ENCODE measurements at places on chromosomes 12 and 14. TPM values are rescaled to one million over a fixed set of nuclear protein-coding genes. Genes with fewer than 3 reads are reported as not detected.

- DNase-seq: no peak
Measured at GRCh38 chr12:113242560-113242959, 21.3 kb downstream of the TPCN1 start.

GRCh38 chr14:67490196-67490595, 1.7 kb upstream of the TMEM229B start:
- no peak for DNase-seq

GRCh38 chr12:55972042-55972441, 1.8 kb upstream of the RAB5B start:
- DNase-seq: peak; percentile 18

DNA sequence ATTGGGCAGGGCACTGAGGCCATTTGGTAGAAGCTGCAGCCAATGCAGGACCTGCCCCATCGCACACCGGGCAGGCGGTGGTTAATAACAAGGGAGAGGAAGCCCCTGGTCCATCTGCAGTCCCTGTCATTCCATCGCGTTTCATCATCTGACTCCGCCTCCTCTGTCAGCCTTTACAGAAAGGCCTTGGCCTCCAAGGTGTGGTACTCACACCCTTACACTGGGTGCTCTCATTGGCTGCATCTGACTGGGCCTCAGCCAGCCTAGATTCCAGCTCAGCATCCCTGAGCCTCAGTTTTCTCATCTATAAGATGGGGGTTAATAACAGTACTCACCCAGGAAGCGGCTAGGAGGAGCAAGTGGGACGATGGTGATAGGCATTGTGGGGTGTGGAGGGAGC, 14.7 kb upstream of the HHIPL1 start:
- DNase-seq: no peak

DNA sequence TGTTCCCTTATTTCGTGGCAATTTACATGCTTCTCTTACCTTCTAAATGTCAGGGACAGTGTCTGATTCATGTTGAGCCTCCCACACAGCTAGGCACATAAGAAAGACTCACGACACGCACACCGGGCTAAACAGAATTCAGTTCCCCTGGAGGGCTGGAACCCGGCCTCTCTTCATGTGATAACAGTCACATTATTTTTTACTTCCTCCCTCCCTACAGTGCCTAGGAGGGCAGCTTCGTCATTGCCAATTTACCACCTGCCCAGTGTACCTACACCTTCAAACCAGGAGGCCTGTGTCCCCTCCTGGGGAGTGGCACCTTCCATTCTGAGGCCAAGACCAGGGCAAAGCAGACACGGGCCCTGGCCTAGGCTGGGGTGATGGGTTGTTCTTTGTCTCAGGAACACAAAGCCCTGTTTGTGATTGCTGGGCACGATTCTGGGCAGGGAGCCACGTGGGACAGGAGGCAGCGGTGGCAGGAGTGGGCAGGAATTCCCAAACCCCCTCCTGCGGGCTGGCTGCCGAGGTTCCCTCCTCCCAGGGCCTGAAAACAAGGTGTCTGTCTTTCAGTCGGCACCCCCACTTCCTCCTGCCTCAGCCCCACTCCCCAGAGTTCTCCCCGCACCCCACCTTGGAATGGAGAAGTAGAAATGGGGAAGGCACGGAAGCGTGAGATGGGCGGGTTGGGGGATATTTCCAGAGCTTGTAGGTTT, 6.8 kb upstream of the RASAL1 start:
- no peak for DNase-seq

- DNase-seq: no peak
Measured at GRCh38 chr12:96421014-96421413, 20.8 kb upstream of the CDK17 start.

DNA sequence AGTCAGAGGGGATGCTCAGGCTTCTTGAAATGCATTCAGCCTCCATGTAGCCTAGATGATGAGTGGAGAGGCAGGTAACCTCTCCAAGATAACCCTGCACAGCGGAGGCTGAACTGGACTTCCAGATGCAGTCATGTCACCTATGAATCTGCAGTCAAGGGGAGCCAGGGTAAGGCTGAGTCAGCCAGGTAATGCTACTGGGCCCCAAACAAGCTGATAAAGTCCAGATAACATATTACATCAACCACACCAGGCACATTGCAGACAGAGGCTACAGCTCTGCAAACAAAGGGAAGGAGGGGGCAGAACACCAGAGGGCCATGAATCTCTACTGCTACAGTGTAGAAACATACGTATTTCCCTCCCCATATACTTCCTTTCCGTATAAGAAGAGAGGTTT, 14.0 kb downstream of the RNASE9 start:
- no peak for DNase-seq

DNA sequence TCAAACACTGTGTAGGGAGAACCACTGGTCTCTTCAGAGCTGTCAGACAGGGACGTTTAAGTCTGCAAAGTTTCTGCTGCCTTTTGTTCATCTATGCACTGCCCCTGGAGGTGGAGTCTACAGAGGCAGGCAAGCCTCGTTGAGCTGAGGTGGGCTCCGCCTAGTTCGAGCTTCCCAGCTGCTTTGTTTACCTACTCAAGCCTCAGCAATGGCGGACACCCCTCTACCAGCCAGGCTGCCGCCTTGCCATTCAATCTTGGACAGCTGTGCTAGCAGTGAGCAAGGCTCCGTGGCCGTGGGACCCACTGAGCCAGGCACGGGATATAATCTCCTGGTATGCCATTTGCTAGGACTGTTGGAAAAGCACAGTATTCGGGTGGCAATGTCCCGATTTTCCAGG, 24.6 kb upstream of the YBX3 start:
- no peak for DNase-seq

- DNase-seq: no peak
Measured at GRCh38 chr12:104738331-104738730, 219.8 kb downstream of the SLC41A2 start.

- peak; percentile 90 for DNase-seq
Measured at GRCh38 chr14:64296561-64296960, 2.4 kb upstream of the ESR2 start.

GRCh38 chr14:89418976-89419375, 1.9 kb upstream of the FOXN3 start:
- DNase-seq: no peak

DNA sequence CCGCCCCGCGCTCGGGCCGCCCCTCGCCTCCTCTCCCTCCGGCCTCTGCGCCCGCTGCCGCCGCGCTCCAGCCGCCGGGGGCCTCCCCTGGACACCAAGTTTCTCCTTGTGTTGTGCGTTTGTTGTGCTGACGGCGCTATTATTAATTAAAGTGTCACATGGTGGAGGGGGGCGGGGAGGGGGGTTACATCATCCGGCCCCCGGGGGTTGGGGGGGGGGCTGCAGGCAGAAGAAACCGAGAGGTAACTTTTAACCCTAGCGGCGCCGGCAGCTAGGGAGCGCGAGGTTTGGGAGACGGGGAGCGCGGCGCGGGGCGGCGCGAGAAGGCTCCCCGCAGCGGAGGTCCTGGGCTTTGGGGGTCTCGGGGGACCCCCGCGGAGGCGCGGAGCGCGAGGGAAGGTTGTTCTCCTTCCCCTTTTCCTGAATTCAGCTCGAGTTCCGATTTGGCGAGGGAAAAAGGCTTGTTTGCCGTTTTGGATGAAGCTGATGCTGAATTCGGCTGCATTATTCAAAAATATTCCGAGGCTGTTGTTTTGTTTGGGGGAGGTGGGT, at the start of gene HRK:
Gene HRK, minus strand, starts transcription at position 117 of the 552 bp plus-strand sequence. CDS start 134 bp downstream, outside the sequence.
- no peak for DNase-seq

DNA sequence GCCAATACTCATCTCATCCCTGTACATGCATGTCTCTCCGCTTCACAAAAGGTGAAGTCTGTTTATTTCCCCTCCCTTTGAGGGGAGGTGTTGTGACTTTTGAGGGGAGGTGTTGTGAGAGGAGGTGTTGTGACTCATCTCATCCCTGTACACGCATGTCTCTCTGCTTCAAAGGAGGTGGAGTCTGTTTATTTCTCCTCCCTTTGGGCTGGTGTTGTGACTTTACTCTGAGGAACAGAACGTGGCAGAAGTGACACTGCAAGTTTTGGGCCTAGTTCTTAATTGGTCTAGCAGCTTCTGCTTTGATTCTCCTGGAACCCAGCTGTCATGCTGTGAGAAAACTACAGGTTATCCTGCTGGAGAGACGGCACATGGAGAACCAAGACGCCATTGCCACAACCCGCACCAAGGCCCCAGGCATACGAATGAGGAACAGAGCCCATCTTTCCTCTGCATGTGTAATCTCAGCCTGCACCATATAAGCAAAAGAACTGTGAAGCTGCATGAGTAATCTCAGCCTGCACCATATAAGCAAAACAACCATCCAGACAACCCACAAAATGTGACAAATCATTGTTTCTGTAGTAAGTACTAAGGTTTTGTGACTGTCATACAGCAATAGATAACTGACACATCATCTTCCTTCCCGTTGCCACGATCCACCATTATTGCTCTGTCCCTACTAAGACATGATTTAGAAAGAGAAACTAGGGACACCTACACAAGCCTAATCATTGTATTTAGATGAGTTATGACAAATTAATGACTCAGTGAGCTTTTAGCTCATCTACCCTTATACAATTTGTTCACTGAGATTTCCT, 30.0 kb downstream of the GALNT4 start:
- peak; percentile 7 for DNase-seq

DNA sequence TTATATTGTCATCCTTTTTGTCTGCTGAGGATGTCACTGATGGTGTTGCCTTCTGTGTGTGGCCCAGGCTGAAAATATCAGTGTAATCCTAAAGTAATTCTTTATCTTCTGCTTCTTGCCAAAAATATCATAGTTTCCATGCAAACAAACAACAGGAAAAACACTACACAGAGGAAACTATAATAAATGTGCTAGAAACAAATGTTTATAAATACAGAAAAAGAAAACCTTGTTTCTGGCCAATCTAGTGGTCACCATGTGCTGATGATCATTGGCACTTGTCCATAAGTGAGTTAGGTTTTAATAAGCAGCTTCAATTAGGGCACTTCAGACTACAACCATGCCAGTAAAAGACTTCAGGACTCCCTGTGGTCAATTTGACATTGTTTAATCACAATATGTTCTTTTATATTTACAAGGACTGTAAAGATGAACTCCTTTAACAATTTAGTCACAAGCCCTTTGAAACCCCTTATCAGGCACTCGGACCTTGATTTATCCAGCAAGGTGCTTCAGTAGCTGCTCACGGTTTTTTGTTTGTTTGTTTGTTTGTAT, 124.8 kb downstream of the TMTC3 start:
- no peak for DNase-seq

DNA sequence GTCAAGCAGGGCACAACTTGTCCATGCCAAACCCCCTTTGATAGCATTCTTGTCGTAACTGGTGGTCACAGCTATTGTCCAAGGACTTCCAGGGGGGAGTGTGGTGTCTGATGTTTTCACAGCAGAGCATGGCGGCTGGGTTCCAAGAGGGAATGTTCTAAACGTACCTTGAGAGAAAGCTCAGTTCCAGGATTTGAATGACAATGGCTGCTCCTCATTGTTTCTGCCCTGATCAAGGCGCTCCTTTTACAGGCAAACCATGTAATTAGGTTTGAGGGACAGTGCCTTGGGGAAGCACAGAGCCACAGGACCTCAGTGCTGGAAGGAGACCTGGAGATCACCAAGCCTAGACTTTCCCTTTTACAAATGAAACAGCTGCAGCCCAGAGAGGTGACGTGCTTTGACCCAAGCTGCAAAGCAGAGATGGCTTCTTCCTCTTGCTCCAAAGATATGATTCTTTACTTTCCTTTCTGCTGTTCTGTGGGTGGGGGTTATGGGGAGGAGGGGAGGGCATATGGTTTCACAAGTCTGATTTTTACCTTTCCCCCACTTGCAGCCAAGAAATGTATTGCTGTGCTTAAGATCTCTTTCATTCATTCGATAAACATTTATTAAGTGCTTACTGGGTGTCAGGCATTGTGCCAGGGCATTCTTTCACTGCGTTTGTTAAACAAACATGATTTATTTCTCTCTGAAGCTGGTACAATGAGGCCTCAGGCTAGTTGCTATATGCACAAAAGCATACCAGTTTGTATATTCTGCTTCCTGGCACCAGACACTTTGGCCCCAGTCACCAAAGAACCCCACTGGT, 172.8 kb downstream of the KTN1 start:
- DNase-seq: peak; percentile 91

GRCh38 chr12:38875586-38876228, 29.7 kb downstream of the CPNE8 start:
- DNase-seq: peak; percentile 79

DNA sequence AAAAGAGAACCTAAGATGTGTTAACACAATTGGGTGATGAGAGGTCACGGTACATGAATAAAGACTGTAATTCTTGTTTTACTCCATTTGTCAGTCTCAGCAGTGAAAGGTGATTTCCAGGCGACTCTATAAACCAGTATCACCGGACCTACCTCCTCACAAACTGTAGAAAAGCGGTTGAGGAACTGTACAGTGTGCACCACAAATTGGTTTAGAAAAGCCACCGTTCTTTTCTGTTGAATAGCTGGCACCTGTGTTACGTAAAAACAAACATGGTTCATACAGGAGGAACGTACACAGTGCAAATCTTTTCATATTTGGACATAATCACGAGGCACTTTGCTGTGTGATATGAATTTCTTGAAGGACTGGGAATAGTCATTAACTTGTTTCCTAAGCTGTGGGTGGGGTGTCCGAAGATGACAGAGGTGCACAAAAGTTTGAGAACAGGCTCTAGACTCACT, 663 bp downstream of the WASHC3 start:
- DNase-seq: no peak

GRCh38 chr12:41552588-41552987, 364.5 kb downstream of the PDZRN4 start:
- peak; percentile 27 for DNase-seq

DNA sequence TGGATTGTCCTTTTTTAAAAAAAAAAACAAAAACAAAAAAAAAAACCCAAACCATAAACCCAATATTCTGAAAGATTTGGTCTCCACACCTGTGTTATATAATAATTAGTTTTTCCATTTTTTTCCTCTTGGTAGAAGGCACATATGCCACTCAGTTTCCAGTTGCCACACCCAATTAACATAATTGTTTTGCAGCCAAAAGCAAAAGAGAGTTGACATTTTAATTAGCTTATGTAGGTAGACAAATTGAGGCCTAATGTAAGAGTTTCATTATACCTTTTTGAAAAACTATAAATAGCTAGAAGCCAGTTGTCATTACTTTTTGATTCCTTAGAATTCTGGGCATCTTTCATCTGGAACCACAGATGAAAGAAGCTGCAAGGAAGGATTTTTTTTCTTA, 21.0 kb downstream of the PTPN11 start:
- no peak for DNase-seq

GRCh38 chr14:65604936-65605335, 192.4 kb downstream of the FUT8 start:
- no peak for DNase-seq

GRCh38 chr12:107488666-107489065, 196.9 kb upstream of the PWP1 start:
- DNase-seq: no peak

GRCh38 chr14:69964841-69965240, 85.6 kb downstream of the SMOC1 start:
- no peak for DNase-seq

GRCh38 chr12:4486980-4487379, 41.4 kb upstream of the FGF6 start:
- DNase-seq: no peak

The SLC17A8 gene
- total RNA-seq: not detected

The ADAM21 gene
- 0.26 TPM for total RNA-seq

The GNPNAT1 gene
- 24.1 TPM for total RNA-seq

The RERG gene
- not detected for total RNA-seq

The ANKRD33 gene
- 0.26 TPM for total RNA-seq

The L2HGDH gene
- 3.8 TPM for total RNA-seq

The ABCD2 gene
- not detected for total RNA-seq

The ERBB3 gene
- total RNA-seq: 0.25 TPM

The TAS2R8 gene
- not detected for total RNA-seq

The TTC9 gene
- 0.13 TPM for total RNA-seq

The OLR1 gene
- not detected for total RNA-seq

The CEP170B gene
- total RNA-seq: 5.6 TPM

All from dermis microvascular lymphatic vessel endothelial cell (primary cell).